ENCODE measurements at places on chromosomes 11 and 22.

GRCh38 chr11:60097189-60097588, 8.7 kb downstream of the MS4A2 start:
- no peak for DNase-seq

DNA sequence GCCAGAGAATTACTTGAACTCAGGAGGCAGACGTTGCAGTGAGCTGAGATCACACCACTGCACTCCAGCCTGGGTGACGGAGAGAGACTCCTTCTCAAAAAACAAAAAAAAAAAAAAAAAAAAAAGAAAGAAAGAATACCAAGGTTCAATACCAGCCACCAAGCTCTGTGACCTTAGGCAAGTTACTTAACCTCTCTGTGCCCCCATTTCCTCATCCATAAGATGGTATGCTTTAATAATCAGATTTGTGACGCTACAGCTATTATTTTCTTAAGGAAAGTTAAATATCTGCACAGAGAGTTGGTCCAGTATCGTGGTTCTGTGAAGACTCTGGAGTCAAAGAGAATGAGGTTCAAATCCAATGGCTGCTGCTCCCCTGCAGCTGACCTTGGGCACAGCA, 57.3 kb upstream of the FADD start:
- DNase-seq, result no peak

DNA sequence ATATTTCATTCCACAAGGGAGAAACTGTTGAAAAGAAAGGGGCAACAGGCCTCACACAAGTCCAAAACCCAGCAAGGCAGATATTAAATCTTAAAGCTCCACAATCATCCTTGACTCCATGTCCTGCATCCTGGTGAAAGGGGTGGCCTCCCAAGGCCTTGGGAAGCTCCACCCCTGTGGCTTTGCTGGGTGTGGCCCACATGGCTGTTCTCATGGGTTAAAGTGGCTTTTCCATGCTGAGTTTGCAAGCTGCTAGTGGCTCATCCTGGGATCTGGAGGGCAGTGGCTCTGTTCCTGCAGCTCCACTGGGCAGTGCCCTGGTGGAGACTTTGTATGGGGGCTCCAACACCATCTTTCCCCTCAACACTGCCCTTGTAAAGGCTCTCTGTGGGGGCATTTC, 106.4 kb downstream of the CTNND1 start:
- no peak for DNase-seq

GRCh38 chr11:16293204-16293681, 63.1 kb downstream of the SOX6 start:
- no peak for DNase-seq

DNA sequence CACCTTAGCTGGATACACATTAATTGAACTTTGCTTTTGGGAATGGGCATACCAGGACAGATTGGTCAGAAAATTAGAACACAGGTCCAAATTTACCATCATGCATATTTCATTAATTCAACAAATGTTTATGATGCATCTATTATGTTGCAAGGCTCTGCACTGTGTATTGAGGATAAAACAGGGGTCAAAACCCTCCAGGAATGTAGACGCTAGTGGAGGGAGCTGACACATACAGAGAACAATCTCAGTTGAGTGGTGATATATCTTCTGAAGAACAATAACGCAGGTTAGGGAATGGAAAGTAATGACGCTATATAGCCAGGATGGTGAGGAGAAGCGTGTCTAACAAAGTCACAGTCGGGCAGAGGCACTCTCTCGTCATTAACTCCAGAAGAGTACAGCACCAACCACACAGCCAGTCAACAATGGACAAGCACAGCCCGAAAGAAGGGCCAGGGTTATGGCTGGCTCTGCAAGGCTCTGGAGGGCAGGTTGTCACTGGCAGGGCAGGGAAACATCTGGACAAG, 3.8 kb downstream of the FLI1 start:
- DNase-seq, result no peak

GRCh38 chr11:133811850-133812685, 33.2 kb downstream of the SPATA19 start:
- no peak for DNase-seq

GRCh38 chr11:65744026-65744698, 23.6 kb upstream of the RNASEH2C start:
- no peak for DNase-seq

DNA sequence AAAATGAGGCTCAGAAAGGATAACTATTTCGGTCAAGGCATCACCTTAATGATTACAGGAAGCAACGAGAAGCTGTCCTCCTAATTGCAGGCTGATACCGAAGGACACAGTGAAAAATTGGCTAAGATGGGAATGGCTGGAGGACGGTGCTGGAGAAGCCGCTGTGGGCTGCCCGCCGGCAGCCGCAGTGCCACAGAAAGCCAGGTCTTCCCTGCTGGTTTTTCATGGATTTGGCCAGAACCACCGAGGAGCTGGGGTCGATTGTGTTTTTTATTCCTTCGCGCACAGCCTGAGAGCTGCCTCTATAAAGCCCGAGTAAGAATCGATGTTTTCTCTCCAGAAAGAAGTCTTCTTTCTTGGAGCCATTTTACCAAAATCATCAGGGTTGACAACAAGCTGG, 1484.2 kb downstream of the BRD1 start:
- DNase-seq, result no peak

GRCh38 chr11:45031912-45032519, 81.3 kb upstream of the TP53I11 start:
- no peak for DNase-seq

DNA sequence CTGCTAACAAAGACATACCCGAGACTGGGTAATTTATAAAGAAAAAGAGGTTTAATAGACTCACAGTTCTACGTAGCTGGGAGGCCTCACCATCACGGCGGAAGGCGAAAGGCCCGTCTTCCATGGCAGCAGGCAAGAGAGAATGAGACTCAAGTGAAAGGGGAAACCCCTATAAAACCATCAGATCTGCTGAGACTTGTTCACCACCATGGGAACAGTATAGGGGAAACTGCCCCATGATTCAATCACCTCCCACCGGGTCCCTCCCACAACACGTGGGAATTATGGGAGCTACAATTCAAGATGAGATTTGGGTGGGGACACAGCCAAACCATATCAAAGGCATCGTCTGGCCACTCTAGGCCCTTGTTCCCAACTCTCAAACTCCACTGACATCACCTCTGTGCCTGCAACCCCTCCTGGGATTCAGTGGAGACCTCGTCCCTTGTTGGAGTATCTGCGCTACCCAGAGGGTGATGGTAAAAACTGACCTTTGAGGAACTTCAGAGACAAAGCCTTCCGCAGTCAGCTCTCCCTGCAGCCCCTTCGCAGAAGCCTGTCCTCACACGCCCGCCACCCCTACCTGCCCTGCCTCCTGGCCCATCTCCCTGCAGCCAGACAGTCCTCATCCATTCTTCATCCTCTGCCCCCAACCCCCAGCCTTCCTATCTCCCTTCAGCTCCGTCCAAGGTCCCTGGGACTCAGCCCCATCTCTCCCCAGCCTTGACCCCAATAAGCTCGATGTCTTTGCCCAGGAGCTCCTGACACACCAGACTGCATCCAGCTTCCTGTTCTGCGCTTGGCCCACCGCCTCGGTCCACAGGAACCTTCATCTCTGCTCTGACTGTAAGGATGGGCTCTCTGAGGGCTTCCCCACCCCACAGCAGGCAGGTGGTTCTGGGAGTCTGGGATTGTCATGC, 15.8 kb downstream of the CCND1 start:
- DNase-seq, result no peak

DNA sequence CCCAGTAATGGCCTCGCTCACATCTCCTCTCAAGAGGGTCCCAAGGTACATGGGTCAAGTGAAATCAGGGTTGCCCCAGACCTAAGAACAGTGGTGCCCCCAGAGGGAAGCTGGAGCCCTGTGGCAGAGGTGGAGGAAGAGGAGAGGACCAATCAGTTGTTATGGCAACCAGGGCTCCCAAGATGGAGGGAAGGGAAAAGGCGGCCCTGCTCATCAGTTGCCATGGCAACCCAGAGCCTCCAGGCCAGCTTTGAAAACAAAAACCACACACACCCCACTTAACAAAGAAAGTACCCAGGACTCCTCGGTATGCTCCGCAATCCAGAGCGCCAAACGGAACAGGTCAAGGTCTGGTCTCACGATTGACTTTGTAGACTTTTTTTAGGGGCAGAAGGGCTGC, 53.5 kb upstream of the SLC35C1 start:
- DNase-seq, result no peak

GRCh38 chr11:73480677-73481076, 104.5 kb downstream of the RELT start:
- no peak for DNase-seq

DNA sequence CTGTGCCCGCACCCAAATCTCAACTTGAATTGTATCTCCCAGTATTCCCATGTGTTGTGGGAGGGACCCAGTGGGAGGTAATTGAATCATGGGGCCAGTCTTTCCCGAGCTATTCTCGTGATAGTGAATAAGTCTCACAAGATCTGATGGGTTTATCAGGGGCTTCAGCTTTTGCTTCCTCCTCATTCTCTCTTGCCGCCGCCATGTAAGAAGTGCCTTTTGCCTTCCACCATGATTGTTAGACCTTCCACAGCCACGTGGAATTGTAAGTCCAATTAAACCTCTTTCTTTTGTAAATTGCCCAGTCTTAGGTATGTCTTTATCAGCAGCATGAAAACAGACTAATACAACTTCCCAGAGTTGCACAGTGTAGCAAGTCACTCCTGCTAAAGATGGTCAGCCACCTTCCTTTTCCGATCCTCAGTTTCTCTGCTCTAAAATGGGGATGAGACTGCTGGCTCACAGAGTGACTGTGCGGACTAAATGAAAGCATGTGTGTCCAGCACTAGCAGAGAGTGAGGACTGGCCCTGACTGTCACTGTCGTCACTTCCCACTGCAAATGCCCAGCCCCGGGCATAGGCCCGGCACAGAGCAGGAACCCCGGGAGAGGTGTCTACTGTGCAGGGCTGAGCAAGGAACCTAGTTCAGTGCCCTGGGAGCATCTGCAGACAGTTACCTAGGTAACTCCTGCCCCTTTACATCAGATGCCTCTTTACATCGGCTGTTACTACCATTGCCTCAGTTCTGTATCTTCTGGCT, 9.5 kb downstream of the TSKU start:
- no peak for DNase-seq

DNA sequence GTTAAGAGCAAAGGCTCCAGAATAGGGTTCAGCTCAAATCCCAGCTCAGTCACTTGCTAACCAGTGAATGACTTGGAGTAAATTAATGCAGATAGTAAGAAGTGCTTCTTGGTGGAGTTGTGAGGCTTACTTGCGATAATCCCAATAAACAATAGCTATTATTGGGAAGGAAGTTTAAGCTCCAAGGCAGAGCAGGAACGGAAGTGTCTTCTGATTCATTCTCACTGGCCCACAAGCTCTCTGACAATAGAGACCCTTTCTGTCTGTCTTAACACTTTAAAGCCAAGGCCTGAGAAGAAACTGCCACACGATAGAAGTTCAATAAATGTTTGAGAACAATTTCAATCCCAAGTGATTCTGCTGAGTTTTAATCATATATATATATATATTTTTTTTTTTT, 155.4 kb downstream of the DBX1 start:
- no peak for DNase-seq

GRCh38 chr11:96294289-96294688, 48.7 kb downstream of the MAML2 start:
- DNase-seq, result no peak

- DNase-seq, result no peak
Observed at GRCh38 chr11:19753451-19754106, 40.9 kb downstream of the NAV2 start.

DNA sequence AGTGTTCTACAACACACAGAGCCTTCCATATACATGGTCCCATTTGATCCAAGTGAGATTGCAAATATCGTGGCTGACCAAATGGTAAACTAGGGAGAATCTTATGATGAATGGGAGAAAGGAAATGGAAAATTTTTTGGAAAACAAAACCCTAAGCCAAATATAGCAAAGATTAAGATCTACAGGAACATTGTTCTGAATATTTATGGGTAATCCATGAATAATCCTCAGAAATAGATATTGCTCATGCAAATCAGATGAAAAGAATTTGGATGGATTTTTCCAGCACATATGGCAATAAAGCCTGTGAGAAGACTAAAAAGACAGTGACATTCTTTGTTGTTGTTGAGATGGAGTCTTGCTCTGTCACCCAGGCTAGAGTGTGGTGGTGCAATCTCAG, 21.7 kb upstream of the PRDM10 start:
- no peak for DNase-seq

DNA sequence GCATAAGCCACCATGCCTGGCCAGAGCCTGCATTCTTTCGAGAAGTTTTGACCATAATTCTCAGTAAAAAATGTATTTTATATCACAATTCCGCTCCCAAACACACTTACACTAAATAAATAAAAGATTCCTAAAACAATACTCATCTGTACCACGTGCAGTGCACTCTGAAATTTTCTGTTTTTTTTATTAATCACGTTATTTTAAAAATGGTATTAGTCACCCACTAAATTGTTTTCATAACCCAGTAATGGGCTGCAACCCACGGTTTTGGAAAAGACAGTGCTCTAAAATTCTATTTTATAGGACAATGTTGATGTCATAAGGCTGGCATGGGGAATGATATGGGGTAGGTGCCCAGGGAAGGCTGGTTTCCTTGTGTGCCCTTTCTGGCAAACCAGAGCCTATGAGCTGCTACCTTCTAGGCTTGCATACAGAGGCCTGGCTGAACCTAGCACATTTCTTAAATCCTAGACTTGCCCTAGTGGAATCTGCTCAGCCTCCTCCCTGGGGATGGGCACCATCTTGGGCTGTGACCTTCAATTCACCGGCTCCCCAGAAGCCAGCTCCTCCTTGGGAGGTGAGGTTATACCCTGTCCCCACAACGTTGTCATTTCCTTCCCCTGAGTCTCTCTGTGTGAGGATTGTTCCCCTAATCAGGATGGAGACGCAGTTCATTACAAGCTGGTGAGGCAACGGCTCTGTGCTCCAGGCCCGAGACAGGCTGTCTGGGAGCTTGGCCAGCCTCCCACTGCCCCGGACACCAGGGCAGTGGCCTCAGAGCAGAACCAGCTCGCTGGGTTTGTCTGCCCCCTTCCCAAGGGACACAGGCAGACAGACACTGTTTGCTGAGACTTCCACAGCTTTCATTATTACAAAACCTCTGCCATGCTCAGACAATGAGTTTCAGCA, 116.5 kb upstream of the NAV2 start:
- no peak for DNase-seq

DNA sequence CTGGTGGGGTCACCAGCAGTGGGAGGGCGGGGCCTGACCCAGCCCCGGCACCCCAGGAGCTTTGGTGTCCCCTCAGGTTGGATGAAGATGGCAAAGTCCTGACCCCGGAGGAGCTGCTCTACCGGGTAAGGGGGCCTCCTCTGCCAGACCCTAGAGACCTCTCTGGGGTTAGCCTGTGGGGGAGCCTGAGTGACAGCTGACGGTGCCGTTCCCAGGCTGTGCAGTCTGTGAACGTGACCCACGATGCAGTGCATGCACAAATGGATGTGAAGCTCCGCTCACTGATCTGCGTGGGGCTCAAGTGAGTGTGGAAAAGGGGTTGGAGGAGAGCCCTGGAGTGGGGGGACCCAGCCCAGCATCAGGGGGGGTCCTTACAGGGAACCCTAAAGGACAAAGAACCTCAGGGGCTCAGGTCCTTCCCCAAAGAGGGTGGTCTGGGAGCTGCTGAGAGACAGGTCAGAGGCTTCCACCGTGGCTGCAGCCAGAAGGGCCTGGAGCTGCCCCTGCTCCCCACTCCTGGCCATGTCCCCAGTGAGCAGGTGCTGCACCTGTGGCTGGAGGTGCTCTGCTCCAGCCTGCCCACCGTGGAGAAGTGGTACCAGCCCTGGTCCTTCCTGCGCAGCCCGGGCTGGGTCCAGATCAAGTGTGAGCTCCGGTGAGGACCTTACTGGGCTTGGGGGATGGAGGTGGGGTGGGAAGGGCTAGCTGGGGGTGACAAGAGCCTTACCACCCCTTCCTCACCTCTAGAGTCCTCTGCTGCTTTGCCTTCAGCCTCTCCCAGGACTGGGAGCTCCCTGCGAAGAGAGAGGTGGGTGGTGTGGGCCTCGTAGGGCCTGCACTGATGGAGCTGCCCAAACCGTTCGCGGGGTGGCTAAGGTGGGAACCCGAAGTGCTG, 38.6 kb downstream of the SGSM3 start:
- no peak for DNase-seq
